ENCODE measurements at places on chromosomes 7 and 10.

DNA sequence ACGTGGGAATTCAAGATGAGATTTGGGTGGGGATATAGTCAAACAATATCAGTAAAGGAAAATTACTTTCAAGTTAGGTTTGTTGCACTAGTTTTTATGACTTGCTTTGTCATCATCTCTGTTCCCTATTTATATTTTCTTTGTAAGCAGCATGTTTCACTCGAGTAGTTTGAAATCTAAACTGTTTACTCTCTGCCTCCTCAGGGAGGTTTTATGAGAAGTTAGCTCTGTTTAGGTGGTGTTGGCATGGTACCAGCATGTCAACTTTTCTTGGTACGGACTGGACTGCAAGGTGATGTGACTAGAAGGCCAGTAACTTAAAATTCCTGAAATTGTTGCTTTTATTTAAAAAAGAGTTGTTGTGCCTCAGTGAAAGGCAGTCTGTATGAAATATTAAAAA lies 59.2 kb upstream of the MTPN start:
- DNase-seq, result no peak

DNA sequence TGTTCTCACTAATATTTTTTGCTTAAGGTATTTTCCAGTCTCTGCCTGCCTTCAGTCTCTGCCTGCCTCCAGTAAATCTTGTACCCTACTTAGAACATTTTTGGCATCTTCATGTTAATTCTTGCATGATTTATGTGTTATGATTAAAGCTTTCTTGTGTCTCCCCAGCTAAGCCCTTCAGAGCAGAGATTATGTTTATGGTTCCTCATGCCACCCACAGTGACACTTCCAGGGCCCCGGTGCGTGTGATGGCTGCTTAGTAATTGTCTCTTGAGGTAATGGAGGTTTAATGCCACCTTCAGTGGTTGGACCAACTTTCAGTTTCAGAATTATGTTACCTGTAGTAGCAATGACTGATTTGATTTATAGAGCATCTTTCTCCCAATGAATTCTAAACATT lies 70.6 kb upstream of the MET start:
- no peak for DNase-seq

GRCh38 chr10:79266543-79267312 lies 80.5 kb upstream of the PPIF start:
- peak; percentile 86 for DNase-seq

GRCh38 chr7:137474540-137475026 lies 131.1 kb upstream of the PTN start:
- no peak for DNase-seq

DNA sequence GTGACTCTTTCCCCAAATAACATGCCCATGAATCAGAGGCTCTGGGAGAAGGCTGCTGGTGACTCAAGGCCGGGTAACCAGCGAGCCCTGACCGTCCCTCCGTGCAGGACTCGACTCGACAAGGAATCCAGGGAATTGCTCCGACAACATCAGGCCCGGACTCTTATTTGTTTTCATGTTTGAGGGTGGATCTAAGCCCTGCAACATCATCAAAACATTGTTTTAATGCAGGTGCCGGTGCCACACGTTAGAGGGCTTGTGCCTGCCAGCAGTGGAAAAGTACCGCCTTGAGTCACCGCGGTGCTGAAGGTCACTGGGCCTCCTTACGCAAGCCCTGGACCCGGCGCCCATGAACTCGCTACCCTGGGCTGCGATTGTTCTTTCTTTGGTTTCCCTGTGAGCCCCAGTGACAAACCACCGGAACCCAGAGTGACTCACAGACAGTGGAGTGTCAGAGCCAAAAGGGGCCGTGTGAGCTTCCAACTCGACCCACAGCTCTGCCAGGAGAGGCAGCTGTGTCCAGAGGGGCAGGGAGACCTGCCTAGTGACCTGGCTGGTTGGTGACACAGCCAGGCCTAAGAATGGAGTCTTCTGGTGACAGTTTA lies 139.4 kb upstream of the SHH start:
- no peak for DNase-seq

- peak; percentile 94 for DNase-seq
These were observed 11.6 kb downstream of the HBP1 start for GRCh38 chr7:107180378-107180777.

DNA sequence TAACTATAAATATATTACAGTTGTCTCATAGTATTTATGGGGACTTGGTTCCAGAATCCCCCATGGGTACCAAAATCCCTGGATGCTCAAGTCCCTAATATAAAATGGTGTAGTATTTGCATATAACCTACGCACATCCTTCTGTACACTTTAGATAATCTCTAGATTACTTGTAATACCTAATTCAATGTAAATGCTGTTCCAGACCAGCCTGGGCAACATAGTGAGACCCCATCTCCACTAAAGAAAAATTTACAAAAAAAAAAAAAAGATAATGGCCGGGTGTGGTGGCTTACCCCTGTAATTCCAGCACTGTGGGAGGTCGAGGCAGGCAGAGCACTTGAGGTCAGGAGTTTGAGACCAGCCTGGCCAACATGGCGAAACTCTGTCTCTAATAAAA lies 17.4 kb upstream of the GNA12 start:
- no peak for DNase-seq

GRCh38 chr10:122279725-122280141 lies 8.6 kb downstream of the BTBD16 start:
- peak; percentile 26 for DNase-seq

- no peak for DNase-seq
These were observed 23.1 kb downstream of the NPFFR1 start for GRCh38 chr10:70260734-70261133.

- no peak for DNase-seq
These were observed 5.5 kb downstream of the SGCE start for GRCh38 chr7:94650147-94651051.

DNA sequence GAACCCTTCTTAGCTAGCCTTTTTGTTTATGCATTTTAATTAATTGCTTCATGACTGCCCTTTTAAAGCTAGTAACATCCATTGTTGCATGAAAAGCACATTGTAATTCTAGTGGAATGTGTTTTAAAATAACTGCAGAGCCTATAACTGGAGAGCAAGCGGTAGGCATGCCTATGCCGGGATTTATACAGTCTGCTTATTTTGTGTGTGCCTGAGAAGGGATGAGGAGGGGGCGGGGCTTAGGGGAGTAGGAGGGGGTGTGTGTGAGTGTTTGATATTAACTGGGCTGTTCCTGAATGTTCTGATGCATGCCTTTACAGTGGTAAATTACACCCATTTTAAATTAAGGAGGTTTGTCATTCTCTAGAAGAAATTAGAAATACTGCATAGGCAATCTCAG lies 208.1 kb downstream of the TCF7L2 start:
- peak; percentile 36 for DNase-seq

DNA sequence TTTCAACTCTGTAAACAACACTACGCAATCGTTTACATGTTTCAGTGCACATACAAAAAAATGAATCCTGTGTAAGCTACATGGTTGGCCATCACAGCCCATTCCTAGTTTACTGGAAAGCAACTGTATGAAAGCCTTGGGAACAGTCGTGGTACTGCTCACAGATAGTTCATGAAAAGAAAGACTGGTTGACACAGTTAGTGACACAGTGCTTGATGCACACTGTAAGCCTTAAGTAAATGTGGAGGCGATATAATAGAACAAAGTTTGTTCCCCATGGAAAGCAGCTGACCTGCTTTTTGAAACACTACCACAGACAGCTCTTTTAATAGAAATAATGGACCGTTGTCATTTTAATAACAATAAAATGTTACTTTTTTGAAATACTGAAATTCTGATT lies 5.1 kb downstream of the CACNA2D1 start:
- DNase-seq, result no peak

DNA sequence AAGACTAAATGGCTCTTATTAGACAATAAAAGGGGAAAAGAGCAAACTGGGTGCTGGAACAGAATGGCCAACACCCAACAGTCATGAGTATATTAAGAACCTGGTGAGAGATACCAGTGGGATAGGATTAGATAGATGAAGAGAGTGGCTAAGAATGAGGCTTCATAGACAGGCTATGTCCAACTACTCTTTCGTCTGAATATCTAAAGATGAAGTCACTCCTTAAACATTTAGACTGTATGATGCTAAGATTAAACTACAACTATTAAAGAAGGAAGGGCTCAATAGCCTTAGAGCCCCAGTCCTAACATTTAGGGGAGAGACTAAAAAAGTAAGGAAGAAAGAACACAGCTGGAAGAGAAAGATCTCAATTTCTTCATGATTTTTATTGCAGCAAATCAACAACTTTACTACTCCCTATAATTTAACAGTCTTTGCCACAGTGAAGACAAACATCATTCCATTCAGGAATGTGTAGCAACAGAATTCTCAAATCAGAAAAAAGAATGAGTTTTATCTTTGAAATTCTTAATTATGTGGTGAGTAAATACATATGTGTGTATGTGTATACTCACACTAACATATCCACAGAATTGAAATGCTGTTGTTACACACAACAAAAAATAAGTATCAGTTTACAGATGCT lies 45.6 kb downstream of the CACNA2D1 start:
- no peak for DNase-seq

DNA sequence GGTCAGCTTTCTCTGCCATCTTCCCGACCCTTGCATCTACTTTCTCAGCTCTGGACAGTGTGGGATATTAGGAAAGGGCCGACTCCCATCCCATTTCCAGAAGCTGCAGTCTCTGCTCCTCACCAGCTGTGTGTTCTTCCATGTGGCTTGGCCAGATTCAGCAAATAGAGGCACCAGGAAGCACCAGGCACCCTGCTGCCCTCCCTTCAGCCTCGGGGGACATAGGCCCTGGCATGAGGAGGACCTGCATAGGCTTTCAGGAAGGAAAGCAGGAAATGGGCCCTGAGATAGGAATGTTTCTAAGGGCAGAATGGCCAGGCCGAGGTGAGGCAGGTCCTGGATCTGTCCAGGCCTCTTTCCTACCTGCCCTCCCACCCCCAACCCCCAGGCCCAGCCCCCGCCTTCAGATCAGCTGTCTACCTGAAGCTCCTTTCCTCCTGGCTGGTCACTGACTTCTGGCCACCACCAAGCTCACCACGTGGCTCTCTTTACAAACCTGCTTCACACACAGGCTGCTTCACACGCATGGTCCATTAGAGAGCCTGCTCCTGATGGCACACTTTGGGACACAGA lies 27.5 kb upstream of the PURB start:
- no peak for DNase-seq

DNA sequence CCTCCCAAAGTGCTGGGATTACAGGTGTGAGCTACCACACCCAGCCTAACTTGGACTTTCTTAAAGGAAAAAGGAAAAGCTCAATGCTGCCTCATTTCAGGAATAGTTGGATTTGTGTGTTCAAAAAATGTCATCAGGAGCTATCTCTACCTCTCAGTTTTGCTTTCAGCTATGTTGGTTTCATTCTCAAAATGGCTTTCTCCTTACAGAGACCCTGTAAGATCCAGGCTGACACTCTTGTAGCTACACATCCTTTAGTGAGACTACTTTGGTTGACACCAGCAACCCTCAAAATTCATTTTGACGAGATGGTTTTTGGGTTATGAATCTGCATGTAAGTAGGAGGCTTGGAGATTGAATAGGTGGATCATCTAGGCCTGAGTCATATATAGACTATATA lies 269.7 kb upstream of the SORCS1 start:
- no peak for DNase-seq

GRCh38 chr7:132419542-132419941 lies 156.7 kb downstream of the PLXNA4 start:
- DNase-seq, result no peak

- DNase-seq, result no peak
These were observed 325.6 kb downstream of the ZWINT start for GRCh38 chr10:56035489-56035888.

DNA sequence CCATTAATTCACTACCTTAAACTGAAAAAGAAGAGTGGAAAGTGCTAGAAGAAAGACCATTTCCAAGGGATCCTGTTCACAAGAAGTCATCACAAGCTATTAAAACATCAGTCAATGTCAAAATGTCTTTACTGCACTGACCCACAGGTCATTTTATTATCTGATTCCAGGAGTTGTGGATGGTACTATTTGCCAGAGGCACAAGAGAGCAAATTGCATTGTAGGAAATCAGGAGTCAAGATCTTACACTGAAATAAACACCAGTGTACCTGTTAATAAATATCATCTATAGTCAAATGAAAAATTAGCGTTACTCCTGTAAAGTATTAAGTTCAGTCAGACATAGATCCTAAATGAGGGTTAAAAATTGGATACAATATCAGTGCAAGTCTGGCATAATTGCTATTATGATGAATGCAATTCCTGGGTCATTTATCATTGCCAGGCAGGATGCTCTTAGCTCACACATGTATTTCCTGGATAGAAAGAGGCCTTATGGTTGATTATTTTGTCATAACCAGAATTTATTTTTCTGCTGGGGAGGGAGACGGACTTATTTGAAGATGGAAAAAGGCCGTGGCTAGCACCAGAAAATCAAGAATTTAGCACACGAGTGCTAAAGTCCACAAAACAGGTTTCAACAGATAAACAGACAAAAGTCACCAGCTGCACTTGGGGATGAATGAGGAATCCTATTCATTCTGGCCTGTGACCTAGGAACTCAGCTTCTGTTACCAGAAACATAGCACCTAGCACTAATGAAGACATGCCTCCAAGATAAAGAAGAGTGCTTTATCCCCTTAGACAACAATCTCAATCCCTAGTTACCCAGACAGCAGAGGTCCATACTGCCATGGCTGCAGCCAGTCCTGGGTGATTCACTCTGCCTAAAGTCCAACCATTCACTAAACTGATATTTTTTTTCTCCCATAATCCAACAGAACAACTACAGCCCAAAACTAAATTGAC lies 683.1 kb upstream of the POM121L12 start:
- no peak for DNase-seq

- no peak for DNase-seq
These were observed 168.9 kb downstream of the SNX10 start for GRCh38 chr7:26460351-26461085.

GRCh38 chr10:8238986-8239385 lies 184.5 kb downstream of the GATA3 start:
- no peak for DNase-seq

- DNase-seq, result no peak
These were observed 530.9 kb upstream of the AUTS2 start for GRCh38 chr7:69067397-69067796.

GRCh38 chr10:29104661-29105399 lies 184.0 kb upstream of the LYZL1 start:
- DNase-seq, result no peak

DNA sequence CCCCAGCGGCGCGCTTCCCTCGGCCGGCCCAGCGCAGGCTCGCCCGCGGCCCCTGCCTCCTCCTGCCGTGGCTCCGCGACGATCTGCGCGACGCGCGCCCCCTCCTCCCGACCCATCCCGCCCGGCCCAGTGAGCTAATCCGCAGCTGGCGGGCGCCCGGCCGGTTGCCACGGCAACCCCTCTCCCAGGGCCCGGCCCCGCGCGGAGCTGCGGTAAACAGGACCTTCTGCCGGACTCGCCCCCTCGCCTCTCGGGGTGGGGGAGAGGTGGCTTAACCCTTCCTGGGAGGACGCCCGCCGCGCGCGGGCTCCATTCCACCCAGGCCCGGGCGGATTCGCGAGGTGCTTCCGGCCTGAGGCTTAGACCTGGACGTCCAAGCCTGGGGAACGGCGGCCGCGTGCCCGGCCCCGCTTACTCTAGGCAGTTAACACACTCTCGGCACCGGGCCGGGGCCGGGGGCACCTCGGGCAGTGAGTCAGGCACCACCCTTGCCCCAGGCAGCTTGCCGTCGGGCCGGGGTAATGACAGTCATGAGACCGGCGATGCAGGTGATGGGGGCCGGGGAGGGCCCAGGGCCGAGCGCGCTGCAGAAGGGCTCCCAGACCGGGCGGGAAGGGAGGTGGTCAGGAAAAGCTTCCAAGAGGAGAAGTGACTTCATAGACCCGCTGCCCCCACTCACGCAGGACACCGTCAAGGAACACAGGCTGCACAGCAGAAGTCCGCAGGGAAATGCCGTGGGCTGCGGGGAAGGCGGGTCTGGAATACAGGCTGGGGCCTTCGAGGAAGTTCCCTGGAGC lies at the start of gene DENND2A:
TSS of gene DENND2A (minus strand) at position 87 of the 797 bp plus-strand sequence. CDS start 38,416 bp downstream, outside the sequence.
- DNase-seq, result peak; percentile 65

All from fibroblast of gingiva (primary cell).